PC-3 (cell line): ENCODE measurements at places on chromosomes 2 and 18. TPM values are rescaled to one million over a fixed set of nuclear protein-coding genes. Genes with fewer than 3 reads are reported as not detected.

- H3K27me3 ChIP-seq: no peaks in the 10 kb centered on the region
- H3K36me3 ChIP-seq: no peaks in the 10 kb centered on the region
- no peaks in the 10 kb centered on the region for H3K4me1 ChIP-seq
- no peak overlapping the region for H3K27ac ChIP-seq
- no peak for DNase-seq
- no peak overlapping the region for H3K4me3 ChIP-seq
These were observed 440.3 kb downstream of the NRXN1 start for GRCh38 chr2:50591642-50592041.

- H3K4me3 ChIP-seq: no peak overlapping the region
- H3K36me3 ChIP-seq: no peaks in the 10 kb centered on the region
- peak; percentile 54 for DNase-seq
- 0 out of 2 replicates have a peak, but pooled peaks cover 9% of the 10 kb centered on the region for H3K4me1 ChIP-seq
These were observed 31.8 kb downstream of the TGIF1 start for GRCh38 chr18:3481696-3482210.

- H3K27me3 ChIP-seq: peaks cover 87% of the 10 kb centered on the region
- H3K4me1 ChIP-seq: no peaks in the 10 kb centered on the region
- DNase-seq: no peak
- no peak overlapping the region for H3K4me3 ChIP-seq
These were observed 34.2 kb upstream of the LDLRAD4 start for GRCh38 chr18:13184396-13184795.

Gene CCT4
- total RNA-seq: 185 and 195 TPM in 2 replicates

DNA sequence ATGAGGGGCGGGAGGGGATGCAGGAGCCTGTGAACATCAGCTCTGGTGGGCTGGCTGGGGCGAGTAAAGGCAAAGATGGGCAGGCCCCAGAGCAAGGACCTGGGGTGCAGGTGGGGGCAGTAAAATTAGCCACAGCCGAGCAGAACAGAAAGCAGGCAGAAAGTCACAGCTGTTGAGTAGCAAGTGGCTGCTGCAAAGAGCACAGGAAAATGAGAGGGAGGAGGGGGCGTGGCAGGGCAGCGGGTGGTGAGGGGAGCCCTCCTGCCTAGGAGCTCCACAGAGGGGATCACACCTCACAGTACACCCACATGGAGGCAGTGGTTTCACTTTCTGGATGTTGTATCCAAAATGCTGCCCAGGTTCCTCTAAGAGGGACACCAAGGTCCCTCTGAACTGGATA, 79.6 kb downstream of the LBH start:
- no peaks in the 10 kb centered on the region for H3K36me3 ChIP-seq
- no peaks in the 10 kb centered on the region for H3K27me3 ChIP-seq

Gene NETO1
- 8.4 and 12.9 TPM in 2 replicates for total RNA-seq

GRCh38 chr2:218406949-218407618, 7.4 kb downstream of the CTDSP1 start:
- 0 out of 2 replicates have a peak overlapping the region, but pooled peaks have one; percentile 19 for H3K27ac ChIP-seq
- peak overlapping the region; percentile 59 for H3K4me3 ChIP-seq
- H3K27me3 ChIP-seq: no peaks in the 10 kb centered on the region
- peaks cover 17% of the 10 kb centered on the region for H3K4me1 ChIP-seq

DNA sequence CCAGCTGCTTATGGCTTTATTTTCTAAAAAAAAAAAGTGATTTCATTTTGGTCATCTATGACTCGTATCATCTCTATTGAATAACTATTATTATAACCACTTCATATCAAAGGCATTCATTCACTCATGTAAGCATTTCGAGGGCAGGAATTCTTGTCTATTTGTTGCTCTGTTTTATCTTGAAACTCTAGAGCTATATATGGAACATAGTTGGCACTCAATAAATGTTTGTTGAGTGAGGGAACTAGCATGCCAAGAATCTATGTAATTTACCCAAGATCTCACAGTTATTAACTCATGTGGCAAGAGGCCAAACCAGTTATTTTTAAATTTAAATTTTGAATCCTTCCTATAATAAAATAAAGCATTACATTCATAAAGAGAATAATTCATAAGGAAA, 470.1 kb downstream of the TMX3 start:
- peak; percentile 53 for DNase-seq
- no peaks in the 10 kb centered on the region for H3K36me3 ChIP-seq
- no peaks in the 10 kb centered on the region; the same call in 1 of the 2 replicates for H3K4me1 ChIP-seq
- no peak overlapping the region for H3K4me3 ChIP-seq
- H3K27me3 ChIP-seq: no peaks in the 10 kb centered on the region

Gene R3HDM1
- 12.8 and 24.4 TPM in 2 replicates for total RNA-seq

- no peak overlapping the region for H3K4me3 ChIP-seq
- H3K4me1 ChIP-seq: peaks cover 12% of the 10 kb centered on the region
- no peak overlapping the region for H3K27ac ChIP-seq
- DNase-seq: no peak
- H3K27me3 ChIP-seq: no peaks in the 10 kb centered on the region
These were observed 9.3 kb downstream of the PSMD1 start for GRCh38 chr2:231065966-231066365.

DNA sequence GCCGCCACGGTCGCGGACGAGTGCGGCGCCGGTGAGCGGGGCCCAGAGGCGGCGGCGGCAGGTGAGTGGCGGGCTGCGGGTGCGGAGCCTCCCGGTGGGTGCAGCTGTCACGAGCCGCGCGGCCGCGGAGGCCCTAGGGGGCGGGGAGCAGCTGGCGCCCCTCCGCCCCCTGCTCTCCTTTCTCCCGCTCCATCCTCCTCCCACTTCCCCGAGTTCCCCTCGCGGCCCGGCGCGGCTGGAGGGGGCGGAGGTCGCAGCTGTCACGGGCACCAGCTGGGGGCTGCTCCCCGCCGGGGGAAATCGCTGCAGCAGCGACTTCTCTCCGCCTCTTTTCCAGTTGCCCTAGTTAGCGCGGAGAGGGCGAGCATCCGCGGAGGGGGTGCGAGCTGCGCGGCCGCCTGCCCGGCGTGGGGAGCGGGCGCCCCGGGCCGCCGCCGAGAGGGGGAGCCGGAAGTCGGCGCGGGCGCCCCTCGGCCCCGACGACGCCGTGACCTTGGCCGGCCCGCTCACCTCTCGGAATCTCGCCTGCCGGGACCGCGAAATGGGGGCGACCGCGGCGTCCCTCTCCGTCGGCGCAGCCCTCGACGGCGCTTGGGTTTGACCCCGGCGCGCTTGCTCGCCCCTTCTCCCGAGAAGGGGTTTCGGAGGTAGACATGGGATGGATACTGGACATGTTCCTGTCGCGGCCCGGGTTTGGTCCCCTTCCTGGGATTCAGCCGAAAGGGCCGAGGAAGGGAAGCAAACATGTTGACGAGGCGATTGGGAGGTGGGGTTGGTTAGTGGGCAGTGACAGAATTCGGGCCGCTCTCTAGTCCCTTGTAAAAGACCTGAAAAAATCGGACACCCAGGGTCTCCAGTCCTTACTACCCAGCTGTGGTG, 727 bp downstream of the NCOA1 start:
- peaks cover 29% of the 10 kb centered on the region for H3K4me1 ChIP-seq
- H3K36me3 ChIP-seq: no peaks in the 10 kb centered on the region
- DNase-seq: peak; percentile 17

DNA sequence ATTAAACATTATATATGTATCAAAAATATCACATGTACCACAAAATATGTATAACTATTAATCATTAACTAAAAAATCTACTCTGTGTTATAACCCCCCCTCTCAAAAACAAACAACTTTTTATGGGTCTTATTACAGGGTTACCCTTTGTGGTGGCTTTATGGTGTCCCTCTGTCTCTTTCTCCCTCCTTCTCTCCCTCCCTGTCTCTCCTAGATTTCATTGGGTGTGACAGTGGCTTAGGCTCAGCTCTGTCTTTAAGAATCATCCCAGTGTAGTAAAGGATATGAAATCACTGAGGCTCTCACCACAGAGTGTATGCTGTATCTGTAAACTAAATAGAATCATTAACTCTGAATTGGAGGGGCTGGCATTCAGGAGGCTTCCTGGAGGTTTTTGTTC, 93.7 kb downstream of the TDRD15 start:
- DNase-seq: no peak
- H3K4me3 ChIP-seq: no peak overlapping the region
- no peaks in the 10 kb centered on the region for H3K36me3 ChIP-seq
- H3K27me3 ChIP-seq: no peaks in the 10 kb centered on the region
- H3K27ac ChIP-seq: no peak overlapping the region

Gene COBLL1
- 3.6 and 4.3 TPM in 2 replicates for total RNA-seq

GRCh38 chr2:216911008-216911407, 51.1 kb upstream of the TNP1 start:
- H3K27ac ChIP-seq: no peak overlapping the region
- H3K27me3 ChIP-seq: no peaks in the 10 kb centered on the region
- DNase-seq: no peak
- H3K36me3 ChIP-seq: no peaks in the 10 kb centered on the region

GRCh38 chr2:56266761-56267414, 83.1 kb downstream of the CCDC85A start:
- no peak for DNase-seq
- H3K27ac ChIP-seq: no peak overlapping the region
- H3K4me1 ChIP-seq: no peaks in the 10 kb centered on the region
- no peaks in the 10 kb centered on the region for H3K36me3 ChIP-seq

Gene NOSTRIN
- 0.69 and 1.1 TPM in 2 replicates for total RNA-seq

DNA sequence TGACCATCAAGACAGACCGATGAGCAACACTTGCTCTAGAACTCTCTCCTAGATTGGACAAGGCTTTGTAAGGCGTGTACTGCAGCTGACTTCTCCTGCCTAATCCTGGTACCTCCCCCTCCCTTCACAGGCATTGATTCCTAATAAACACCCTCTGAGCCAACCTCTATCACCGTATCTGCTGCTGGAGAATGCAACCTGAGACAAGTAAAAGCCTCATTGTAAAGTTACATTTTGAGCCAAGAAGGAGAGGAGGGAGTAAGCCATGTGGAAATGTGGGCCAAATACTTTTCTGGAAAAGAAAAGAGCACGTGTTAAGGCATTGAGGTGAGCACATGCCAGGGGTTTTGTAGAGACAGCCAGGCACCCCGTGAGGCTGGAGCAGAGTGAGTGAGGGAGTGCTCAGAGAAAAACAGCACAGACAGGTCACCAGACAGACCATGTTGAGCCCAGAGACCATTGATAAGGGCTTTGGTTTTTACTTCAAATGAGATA, 2.6 kb upstream of the WDFY1 start:
- H3K36me3 ChIP-seq: no peaks in the 10 kb centered on the region
- peaks cover 11% of the 10 kb centered on the region for H3K4me1 ChIP-seq
- H3K27me3 ChIP-seq: no peaks in the 10 kb centered on the region
- DNase-seq: no peak

- H3K27ac ChIP-seq: no peak overlapping the region
- peaks cover 30% of the 10 kb centered on the region for H3K36me3 ChIP-seq
- H3K27me3 ChIP-seq: no peaks in the 10 kb centered on the region
These were observed 9.8 kb downstream of the HPCAL1 start for GRCh38 chr2:10312437-10312957.

GRCh38 chr2:221555494-221555846, 16.6 kb downstream of the EPHA4 start:
- DNase-seq: no peak
- H3K27me3 ChIP-seq: no peaks in the 10 kb centered on the region
- H3K4me3 ChIP-seq: no peak overlapping the region
- H3K27ac ChIP-seq: no peak overlapping the region
- no peaks in the 10 kb centered on the region for H3K36me3 ChIP-seq

GRCh38 chr2:32278478-32278853, 762 bp downstream of the YIPF4 start:
- H3K4me3 ChIP-seq: peak overlapping the region; percentile 88
- no peak overlapping the region for H3K27ac ChIP-seq
- DNase-seq: no peak
- no peaks in the 10 kb centered on the region for H3K27me3 ChIP-seq

Gene SKA1
- total RNA-seq: 11.6 and 17.2 TPM in 2 replicates
